ENCODE measurements at places on chromosomes 1 and 21.

GRCh38 chr1:60895701-60896100 lies 186.7 kb upstream of the NFIA start:
- no peak for DNase-seq

GRCh38 chr1:36982709-36983108 lies 51.6 kb downstream of the GRIK3 start:
- no peak for DNase-seq

- no peak for DNase-seq
Observed at GRCh38 chr21:45099571-45099970, 25.2 kb downstream of the ADARB1 start.

DNA sequence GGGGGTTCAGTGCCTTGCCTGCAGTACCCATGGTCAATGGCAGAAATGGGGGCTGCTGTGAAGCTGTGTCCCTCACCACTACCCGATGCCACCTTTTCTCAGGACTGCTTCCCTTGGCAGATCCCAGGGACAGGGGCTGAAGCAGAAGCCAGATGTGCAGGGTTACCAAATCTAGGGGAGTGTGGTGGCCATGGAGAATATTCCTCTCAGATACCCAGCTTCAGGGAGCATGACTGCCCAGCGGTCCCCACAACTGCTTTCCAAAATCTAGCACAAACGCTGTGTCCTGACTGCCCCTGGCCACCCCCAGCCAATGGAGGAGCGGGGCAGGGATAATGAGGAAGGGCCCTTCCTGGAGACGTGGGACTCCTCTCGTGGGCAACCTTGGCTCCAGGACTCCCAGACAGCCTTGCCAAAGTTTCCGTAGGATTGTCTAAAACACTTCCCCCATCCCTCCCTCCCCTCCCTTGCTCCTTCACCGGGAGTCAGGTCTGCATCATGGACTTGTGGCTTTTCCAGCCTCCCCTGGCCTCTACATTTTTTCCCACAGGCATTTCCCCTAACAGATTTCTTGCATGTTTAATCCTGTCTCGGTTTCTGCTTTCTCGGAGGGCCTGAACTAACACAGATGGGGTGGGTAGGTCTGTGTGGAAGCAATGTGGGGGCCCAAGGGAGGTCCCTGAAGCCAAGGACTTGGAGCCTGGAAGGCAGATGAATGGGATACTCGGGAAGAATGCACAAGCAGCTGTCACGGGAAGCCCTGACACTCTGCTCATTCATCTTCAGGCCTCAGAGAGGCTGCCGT lies 80.5 kb downstream of the OMA1 start:
- peak; percentile 71 for DNase-seq

GRCh38 chr1:10056599-10056987 lies 23.8 kb downstream of the UBE4B start:
- DNase-seq, result no peak
